ENCODE measurements at places on chromosomes 5 and 9. TPM values are rescaled to one million over a fixed set of nuclear protein-coding genes. Genes with fewer than 3 reads are reported as not detected.

Gene ARSI
- total RNA-seq: 10.2 TPM

Gene CORO2A
- total RNA-seq: 0.73 TPM

Gene SLC6A7
- total RNA-seq: not detected

Gene LCN12
- total RNA-seq: 0.20 TPM

Gene TMEM252
- not detected for total RNA-seq

Gene MCTP1
- total RNA-seq: 1.3 TPM

Gene CHSY3
- 41.9 TPM for total RNA-seq

Gene SELENOP
- 2.5 TPM for total RNA-seq

Gene GPR150
- 0.40 TPM for total RNA-seq

Gene ZDHHC12
- 38.3 TPM for total RNA-seq

Gene CD74
- total RNA-seq: 1.3 TPM

Gene SLC25A2
- total RNA-seq: 0.26 TPM

Gene TMOD1
- 0.69 TPM for total RNA-seq

Gene PCDHB15
- 0.91 TPM for total RNA-seq

Gene C9orf50
- 0.26 TPM for total RNA-seq

Gene PTGES
- 21.0 TPM for total RNA-seq

Gene CCDC187
- total RNA-seq: under 0.01 TPM

Gene PCDHA9
- total RNA-seq: 0.07 TPM

Gene SPINK13
- total RNA-seq: not detected

Gene PCDHGA7
- total RNA-seq: 10.3 TPM

Gene SHOC1
- under 0.01 TPM for total RNA-seq

Gene PRRC2B
- total RNA-seq: 117 TPM
